Activated CD8-positive, alpha-beta memory T cell treated with anti-CD3 and anti-CD28 coated beads, Interleukin-2, amount 10 ng/mL, durations not matched to agents 7 days and 5 days (primary cell): ENCODE measurements at places on chromosomes 2 and 18. TPM values are rescaled to one million over a fixed set of nuclear protein-coding genes. Genes with fewer than 3 reads are reported as not detected.

EMILIN2 gene
- total RNA-seq, result 17.3 TPM

AKAIN1 gene
- not detected for total RNA-seq

SEPTIN10 gene
- 0.54 TPM for total RNA-seq

PDE11A gene
- total RNA-seq, result not detected

WDR54 gene
- 84.0 TPM for total RNA-seq

MAL gene
- total RNA-seq, result 54.6 TPM

DNA sequence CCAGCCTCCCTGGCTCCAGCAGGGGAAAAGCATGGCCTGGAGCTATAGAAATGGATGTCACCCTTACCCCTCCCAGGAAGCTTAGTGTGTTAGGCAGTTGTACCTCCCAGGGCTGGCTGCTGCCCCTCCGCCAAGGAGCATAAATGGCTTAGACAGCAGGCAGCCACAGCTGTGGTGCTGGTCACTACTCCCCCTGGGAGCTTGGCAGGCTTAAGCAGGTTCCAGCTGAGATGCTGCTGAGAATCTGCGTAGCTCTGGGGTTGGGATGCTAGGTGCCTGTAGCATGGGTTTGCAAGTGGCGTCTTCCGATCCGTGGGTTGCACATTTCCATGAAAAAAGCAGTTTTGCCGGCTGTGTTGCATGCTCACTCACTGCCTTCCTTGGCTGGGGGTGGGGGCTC is 369.7 kb downstream of the CTNNA2 start:
- no peak overlapping the region for H3K27ac ChIP-seq
- no peaks in the 10 kb centered on the region for H3K36me3 ChIP-seq
- no peak for DNase-seq
- no peaks in the 10 kb centered on the region for H3K27me3 ChIP-seq
- no peak overlapping the region for H3K4me3 ChIP-seq

DNA sequence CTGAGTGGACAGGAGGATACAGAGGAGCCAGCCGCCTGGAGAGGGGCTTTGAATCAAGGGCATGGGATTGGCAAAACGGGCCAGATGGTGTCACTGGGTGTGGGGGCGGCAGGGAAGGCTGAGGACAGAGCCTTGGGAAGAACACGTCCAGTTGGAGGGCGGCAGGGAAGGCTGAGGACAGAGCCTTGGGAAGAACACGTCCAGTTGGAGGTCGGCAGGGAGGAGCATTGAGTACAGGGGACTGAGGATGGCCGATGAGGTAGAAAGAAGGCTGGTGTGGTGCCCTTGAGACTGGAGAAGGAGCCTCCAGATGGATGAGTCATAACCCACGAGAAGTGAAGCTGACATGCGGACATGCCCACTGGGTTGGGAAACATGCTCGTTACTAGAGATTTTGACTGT is 4.5 kb downstream of the HES6 start:
- peak overlapping the region; percentile 22 for H3K4me3 ChIP-seq
- peaks cover 14% of the 10 kb centered on the region for H3K4me1 ChIP-seq
- no peak overlapping the region for H3K27ac ChIP-seq
- no peaks in the 10 kb centered on the region for H3K36me3 ChIP-seq
